SW 1271 (cell line): ENCODE measurements at places on chromosomes 3 and 15.

GRCh38 chr3:125219261-125219701, 6.7 kb upstream of the SLC12A8 start:
- no peak for DNase-seq

DNA sequence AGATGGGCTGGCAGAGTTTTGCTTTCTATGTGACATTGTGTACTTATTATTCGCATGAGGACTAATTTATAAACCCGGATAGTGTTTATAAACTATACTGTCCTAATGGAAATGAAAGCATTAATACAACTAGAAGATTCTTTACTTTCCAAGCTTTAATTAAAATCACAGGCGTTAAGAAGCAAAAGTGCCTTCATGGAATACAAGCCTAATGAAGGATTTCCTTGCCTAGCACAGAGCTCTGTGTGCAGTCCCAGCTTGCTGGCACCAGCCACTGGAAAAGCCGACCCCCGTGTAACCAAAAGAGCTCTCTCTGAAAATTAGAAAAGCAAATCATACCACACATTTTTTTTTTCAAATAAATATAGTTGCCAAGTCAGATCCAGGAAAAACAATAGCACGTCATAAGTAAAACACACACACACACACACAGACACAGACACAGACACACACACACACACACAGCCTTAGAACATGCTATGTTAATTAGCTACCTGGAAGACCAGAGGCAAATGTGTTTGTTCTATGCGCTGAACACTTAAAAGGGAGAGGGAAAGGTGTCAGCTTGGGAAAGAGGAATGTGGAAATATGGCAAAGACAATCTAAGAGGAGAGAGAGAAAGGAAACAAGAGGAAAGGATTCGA, 1084.2 kb downstream of the TUSC7 start:
- no peak for DNase-seq

DNA sequence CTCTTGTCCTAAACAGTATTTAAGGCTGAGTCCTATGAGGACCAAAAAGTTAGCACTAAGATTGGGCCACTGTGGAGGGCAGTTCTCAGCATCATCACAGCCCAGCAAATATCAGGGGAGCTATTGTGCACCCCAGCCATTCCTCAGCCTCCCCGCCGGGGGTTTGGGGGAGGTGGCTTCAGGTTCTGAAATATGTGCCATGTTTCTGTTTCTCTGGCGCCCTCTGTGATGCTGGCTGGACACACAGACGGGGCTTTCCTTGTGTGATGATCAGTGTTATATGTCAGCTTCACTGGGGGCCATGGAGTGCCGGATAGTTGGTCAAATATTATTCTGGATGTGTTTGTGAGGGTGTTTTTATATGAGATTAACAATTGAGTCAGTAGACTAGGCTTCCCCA, 106.8 kb downstream of the GABRG3 start:
- DNase-seq: no peak

DNA sequence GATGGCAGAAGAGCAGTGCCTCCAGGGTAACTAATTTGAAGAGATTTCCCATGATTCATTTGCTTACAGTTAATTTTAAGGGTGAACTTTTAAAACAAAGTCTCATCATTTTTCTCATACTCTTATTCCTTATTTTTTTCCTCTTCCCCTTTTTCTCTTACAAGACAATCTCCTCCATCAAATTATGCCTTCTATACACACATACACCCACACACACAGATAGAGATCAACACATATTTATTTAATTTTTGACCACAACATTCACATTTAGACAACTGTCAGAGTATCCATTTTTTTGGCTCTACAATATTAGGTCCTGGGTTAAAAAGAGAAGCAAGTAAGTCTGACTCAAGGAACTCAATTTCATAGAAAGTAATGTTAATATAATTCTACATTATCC, 37.6 kb downstream of the AAGAB start:
- no peak for DNase-seq

DNA sequence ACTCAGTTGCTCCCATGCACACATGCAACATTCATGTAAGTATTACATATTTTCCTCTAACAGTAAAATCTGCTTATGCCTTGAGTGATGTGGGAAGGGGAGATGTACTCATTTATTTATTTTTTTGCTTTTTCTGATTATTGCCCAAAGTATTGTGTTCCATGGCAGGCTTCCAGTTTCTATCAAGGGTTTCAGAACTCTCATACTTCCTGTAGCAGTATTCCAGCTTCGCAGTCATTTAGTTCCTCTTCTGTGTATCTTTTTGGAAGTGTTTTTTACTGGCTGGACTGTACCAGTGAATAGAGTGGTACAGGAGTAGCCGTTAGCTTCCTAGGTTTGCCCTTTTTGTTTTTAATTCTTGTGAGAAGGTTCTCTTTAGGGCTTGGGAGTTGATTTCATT, 26.9 kb downstream of the RAB11A start:
- DNase-seq: no peak

GRCh38 chr3:158770741-158771350, 31.0 kb upstream of the MFSD1 start:
- no peak for DNase-seq

DNA sequence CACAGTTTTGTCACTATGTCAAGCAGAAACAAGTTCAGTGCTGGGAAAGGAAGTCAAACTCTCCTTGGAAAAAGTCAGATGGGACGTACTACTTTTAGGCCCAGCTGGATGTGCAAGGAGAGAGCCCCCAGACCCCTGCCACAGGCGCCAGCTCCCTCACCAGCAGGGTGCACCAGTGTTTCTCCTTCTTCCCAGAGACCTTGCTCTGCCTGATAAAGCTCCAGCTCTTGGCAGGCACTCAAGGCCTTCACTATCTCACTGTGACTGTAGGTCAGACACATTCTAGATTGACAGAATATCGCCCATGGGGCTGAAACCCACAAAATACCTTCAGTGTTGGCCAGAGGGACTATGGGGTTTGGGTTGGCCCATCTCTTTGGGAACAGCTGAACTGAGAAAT, 54.8 kb upstream of the CHRNB4 start:
- no peak for DNase-seq

- no peak for DNase-seq
Observed at GRCh38 chr3:144433006-144433405, 461.4 kb downstream of the DIPK2A start.

GRCh38 chr3:62180514-62180913, 192.8 kb downstream of the FEZF2 start:
- no peak for DNase-seq

- DNase-seq: no peak
Observed at GRCh38 chr3:17983106-17983505, 240.7 kb upstream of the TBC1D5 start.

GRCh38 chr3:22977650-22978289, 225.4 kb upstream of the UBE2E2 start:
- DNase-seq: no peak

DNA sequence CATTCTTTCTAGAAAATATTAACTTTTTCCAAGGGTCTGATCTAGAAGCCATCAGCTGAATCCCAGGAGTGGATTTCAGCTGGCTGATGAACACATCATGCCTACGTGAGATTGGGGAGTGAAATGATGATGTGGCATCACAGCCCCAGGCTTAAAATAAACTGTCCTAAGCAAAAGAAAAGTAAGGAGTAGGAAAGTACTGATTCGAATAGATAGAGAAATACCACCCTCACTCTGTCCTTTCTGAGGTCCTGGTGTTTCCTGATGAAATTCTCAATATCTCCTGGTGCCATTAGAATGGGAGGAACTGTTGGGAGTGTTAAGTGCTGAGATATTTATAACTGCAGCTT, 376.8 kb upstream of the SEMA6D start:
- DNase-seq: no peak

- no peak for DNase-seq
Observed at GRCh38 chr3:105722943-105723556, 145.8 kb downstream of the CBLB start.

GRCh38 chr3:180571831-180572598, 29.9 kb upstream of the TTC14 start:
- DNase-seq: no peak

- no peak for DNase-seq
Observed at GRCh38 chr3:10964537-10965167, 27.9 kb upstream of the SLC6A1 start.

DNA sequence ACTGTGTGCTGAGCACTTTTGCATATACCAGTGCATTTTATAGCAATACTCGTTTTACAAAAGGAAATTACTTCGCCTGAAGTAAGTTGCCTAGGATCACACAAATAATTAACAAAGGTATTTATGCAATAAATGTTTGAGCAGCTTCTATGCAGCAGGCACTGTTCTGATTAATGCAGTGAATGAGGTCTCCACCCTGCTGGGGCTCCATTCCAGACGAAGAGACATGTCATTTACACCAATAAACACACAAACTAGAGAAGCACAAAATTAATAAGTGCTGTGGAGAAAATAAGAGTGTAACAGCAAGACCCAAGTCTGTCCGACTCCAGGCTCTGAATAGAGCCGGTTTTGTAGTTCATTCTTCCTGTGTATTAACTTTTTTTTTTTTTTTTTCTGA, 17.5 kb downstream of the NOX5 start:
- no peak for DNase-seq

GRCh38 chr15:23436421-23436820, 10.6 kb downstream of the GOLGA6L2 start:
- no peak for DNase-seq

- no peak for DNase-seq
Observed at GRCh38 chr15:63481105-63481810, 23.1 kb upstream of the USP3 start.
